Hematopoietic multipotent progenitor cell (in vitro differentiated cells): ENCODE measurements at places on chromosomes 5 and 9.

- no peak for DNase-seq
Measured at GRCh38 chr5:35880156-35880555, 23.5 kb downstream of the IL7R start.

DNA sequence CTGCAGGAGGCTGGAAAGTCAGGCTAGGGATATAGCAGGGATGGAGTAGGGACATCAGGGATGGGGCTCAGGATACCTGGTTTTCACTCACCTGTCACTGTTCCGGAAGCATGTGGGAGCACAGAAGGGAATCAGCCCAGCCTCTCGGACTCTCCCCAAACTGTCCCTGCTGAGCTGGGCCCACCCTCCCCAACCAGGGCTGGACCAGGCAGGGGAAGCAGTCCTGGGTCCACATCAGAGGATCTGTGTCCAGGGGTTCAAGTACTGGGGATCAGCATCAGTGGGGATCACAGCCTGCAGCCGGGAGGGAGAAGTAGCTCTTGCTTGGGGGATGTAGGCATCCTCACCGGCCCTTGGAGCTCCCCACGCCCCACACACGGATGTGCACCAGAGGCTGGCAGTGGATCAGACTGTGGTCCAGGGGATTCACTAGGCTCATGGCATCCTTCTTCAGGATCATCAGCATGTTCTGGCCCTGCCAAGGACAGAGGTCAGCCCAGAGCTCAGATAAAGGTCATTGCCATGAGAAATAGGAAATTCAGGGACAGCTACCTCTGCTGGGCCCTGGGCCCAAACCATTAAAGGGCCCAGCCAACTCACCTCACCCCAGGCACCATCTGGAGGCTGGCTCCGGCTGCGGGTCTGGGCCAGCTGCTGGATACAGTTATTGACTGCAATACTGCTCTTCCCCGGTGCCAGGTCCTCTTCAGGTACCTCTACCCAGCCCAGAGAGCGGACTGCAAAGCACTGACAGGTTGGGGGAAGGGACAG lies 2.5 kb downstream of the APBB3 start:
- no peak for DNase-seq

DNA sequence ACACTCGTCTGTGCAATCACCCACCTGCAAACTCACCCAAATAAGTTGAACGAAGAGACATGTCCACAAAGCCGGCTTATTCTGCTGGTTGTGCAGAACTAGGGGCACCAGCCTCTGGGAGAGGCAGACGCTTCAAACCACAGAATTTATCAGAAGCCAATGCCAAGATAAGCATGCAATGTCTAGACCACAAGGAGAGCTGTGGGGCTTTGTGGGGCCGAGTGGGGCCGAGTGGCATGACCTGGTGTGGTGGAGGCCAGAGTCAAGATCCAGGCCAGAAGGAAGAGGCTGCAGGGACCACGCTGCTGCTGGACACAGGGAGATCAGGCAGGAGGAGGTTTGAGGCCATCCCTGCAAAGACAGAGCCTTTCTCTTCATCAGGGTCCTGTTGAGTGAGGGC lies 259.0 kb downstream of the IRX2 start:
- no peak for DNase-seq

DNA sequence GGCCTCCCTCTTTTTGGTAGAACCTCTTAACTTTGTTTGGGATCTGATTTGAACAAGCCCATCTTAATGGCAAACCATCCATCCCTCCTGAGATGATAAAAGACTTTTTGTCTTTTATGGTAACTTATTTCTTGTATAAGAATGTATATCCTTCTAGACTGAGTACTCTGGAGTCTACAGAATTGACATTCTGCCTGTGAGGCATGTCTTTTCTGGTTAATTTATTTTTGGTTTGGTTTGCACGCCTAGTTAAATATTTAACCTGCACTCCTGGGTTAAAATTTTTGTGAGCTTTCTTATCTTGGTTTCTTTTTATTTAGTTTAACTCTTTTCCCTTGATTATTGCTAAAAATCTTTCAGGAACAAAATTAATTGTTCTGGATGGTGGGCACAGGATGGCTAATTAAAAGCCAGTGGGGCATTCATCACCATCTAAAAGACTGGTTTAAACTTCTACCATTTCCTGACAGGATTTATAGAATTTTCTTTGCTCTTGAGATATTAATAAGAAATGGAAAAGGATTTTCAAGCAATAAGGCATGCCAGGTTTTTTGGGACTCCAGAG lies 50.3 kb downstream of the PHAX start:
- DNase-seq, result no peak

DNA sequence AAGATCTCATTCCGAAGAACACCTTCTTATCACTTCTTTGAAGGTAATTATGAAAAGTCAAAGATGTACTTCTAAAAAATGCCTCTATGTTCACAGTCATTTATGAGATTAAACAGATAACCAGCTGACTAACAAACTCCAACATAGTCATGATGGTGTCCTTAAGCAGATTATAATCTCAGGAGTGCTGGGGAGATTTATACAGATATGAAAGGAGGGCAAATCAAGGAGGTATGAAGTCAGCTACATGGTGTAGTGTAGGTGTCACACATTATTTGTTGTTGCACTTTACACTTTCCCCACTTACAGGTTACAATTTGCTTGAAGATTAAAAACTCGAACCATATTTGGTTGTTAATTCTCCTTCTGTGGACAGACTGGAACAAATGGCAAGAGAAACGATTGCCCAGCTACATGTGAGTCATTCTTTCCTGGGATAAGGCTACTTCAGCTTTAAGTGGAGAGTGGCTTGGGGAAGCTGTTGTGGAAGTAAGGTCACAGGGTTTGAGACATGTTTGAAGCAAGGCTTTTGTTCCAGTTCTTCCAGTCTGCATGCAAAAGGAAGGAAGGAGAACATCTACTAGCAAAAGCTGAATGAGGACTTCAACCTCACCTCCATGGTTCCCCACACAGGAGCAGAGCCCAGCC lies 320.1 kb downstream of the ADGRV1 start:
- no peak for DNase-seq

- DNase-seq, result no peak
Measured at GRCh38 chr5:85813146-85813545, 804.6 kb upstream of the COX7C start.

DNA sequence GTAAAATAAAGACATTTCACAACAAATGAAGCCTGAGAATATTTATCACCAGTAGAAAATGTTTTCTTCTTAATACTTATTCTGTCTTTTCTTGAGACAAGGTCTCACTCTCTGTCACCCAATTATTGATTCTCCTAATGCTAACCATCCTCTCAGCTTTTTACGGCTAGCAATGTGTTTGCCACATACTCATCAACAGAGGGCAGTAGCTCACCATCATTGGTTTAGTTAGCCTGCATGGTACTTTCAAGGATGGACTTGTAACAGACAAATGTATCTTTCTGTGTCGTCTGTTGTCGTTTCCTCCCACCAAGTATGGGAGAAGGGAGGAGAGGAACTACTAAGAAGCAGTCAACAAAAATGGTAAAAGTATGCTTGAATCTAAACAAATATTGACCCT lies 5.9 kb upstream of the ACO1 start:
- peak; percentile 76 for DNase-seq

DNA sequence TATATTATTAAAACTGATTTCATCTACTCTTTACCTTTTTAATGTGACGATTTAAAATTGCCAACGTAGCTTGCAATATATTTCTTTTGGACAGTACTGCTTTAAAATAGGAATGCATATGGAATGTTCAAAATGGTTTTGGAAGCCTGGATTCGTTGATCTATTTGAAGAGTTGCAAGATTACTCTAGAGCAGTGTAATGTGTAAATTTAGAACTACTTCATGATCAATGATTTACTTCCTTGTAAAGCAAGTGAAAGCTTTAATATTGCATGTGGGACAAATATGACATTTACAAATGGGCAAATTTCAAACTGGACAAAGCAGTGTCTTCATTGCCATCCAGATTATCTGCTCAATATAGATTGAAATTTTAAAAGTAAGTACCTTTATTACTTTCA lies 38.3 kb downstream of the PARP8 start:
- DNase-seq, result no peak

GRCh38 chr9:134496413-134497282 lies 145.0 kb upstream of the COL5A1 start:
- DNase-seq, result no peak

DNA sequence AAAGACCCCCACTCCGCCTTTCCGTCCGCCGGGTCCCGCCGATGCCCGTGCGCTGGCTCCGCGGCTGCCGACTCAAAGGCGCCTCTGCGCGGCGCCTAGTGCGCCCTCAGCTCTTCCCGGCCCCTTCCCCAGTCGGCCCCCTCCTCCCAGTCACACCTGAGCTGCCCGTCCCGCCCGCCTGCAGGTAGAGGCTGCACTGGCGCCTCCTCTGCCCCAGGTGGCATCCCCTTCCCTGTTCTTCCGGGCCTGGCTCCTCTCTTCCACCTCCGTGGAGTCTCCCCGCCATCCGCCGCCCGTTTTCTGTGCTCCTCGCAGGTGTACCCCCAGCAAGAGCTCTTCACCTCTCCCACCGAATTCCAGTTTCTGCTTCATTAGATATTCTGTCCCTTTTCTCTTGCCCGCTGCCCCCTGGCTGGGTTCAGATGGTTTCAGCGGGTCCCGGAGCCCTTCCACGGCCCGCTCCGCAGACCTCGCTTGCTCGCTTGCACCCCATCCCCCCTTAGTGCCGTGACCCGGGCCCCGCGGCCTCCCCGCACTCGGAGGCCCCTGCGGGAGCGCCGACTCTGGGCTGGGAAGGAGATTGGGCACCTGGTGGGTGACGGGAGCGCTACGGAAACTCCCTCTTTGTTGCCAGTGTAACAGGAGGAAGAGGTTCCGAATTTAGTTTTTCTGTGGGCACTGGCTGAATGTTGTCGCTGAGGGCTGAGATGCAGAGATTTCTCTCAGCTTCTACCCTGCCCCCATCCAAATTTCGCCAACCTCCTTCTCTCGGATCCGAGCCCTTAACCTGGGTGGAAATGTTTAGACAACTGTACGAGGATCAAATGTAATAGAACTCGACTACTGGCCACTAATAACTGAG lies 809 bp downstream of the SLC44A1 start:
- DNase-seq, result peak; percentile 57

- no peak for DNase-seq
Measured at GRCh38 chr5:148620696-148621095, 33.6 kb downstream of the HTR4 start.

DNA sequence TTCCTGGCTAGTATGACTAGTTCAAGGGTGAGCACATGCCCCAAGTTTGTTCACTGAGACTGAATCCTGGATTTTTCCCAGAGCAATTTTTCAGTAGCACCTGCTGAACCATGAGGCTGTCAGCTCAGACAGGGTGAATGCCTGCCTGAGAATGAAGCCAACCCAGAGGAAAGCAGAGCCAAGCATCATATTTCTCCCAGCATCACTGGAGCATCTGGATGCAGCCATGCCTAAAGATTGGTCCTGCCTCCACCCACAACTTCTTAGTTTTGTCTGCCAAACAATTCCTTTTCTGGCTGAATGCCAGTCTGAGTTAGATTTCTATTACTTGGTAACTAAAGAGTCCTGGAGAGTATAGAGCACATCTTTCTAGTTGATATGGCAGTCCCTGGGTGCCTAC lies 343.6 kb downstream of the CSNK1G3 start:
- DNase-seq, result no peak

DNA sequence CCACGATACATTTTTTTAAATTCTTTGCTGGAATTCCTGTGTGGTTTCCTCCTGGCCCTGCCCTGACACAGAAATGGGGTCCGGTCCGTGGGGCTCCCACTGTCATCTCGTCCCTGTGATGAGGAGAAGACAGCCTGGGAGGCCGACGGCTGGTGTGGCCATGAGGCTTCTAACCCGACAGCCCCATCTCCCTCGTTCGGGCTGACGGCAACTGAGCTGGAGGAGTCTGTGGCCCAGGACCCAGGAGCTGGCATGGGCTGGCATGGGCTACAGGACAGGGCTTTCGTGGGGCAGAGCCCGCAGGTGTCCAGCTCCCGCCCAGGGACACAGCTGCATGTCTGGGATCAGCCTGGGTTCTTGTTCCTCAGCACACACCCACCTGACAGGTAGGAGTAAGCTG lies 13.8 kb downstream of the LCN9 start:
- DNase-seq, result no peak

GRCh38 chr9:92917176-92917800 lies 30.0 kb upstream of the FGD3 start:
- peak; percentile 11 for DNase-seq

DNA sequence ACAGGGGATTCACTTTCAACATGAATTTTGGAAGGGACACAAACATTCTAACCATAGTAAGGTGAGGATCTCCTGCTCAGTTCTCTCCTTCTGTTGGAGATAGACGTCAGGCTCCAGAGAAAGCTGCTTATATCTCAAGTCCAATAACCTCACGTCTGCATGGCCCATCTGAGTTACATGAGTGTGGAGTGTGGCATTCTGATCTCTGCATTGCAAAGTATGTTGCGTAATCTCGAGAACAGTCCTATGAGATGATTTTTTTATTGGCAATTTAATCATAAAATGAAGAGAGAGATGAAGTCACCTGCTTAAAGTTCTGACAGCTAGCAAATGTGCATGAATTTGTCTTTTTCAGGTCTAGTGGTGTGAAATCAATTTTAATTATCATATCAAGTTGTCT lies 118.8 kb downstream of the SLC12A2 start:
- no peak for DNase-seq

- no peak for DNase-seq
Measured at GRCh38 chr5:137441476-137441875, 57.6 kb downstream of the SPOCK1 start.

DNA sequence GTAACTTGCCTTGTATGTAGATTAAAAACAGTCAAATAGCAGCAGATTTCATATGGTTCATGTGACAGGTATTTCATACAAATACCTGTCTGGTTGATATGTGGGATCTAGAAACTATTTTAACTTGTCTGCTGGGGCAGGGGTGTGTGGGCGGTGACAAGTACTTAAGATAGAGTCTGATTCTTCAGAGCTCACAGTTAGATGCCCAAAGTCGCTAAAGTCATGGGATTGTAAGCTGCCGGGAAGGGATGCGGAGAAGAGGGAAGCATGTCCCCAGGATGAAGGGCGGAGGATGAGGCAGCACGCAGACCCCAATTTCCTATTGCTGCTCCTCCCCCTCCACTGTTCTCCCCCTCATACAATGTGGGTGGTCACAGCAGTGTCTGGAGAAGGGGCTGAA lies 13.3 kb downstream of the ANXA6 start:
- no peak for DNase-seq

DNA sequence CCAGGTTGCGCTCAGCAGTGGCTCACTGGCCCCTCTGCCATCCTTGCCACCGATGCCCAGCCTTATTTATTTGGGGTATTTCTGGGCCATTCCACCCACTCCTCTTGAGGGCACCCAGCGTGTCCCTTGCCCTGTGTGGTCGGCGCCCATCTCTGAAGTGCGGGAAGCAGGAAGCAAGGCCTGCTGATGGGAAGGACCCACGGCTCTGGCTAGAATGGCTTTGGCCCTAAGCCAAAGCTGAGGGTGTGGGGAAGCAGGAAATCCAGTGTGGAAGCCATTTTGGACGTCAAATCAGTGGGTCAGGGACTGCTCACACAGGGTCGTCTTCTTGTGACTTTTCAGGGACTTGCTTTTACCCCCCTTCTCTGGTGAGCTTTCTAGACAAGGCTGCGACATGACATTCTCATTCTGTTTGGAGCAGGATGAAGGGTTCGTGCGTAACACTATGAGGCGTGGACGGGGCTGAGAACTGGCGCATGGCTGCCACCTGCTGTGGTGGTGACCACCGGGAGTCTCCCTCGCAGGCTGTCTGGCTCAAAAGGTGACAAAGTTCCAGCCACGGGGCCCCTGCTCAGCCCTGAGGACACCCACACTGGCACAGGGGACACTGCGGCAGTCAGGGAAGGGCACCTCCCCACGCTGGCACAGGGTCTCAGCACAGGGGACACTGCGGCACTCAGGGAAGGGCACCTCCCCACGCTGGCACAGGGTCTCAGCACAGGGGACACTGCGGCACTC lies 50.7 kb upstream of the NKD2 start:
- no peak for DNase-seq

- peak; percentile 56 for DNase-seq
Measured at GRCh38 chr9:98104445-98104881, 14.6 kb downstream of the TRIM14 start.

GRCh38 chr5:141150224-141150992 lies 551 bp downstream of the PCDHB6 start:
- no peak for DNase-seq
